ENCODE measurements at places on chromosomes 16 and 17.

DNA sequence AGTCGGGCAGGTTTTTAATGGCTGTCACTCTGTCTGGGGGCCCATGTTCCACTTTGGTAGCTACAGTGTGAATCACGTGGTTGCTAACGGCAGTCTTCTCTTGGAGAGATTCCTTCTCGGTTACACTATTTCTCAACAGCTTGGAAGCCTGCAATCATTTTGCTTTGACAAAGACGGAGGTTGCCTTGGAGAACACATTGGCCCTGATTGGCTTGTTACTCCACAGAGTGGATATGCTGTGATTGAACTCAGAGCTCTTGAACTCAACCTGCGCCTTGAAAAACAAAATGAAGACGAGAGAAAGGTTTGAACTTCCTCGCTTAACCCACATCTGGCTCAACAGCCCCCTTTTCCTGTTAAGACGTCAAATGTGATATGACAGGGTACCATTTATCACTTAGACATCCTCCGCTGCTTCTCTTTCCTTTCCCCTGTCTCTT, 218.9 kb downstream of the MAF start:
- DNase-seq: no peak

DNA sequence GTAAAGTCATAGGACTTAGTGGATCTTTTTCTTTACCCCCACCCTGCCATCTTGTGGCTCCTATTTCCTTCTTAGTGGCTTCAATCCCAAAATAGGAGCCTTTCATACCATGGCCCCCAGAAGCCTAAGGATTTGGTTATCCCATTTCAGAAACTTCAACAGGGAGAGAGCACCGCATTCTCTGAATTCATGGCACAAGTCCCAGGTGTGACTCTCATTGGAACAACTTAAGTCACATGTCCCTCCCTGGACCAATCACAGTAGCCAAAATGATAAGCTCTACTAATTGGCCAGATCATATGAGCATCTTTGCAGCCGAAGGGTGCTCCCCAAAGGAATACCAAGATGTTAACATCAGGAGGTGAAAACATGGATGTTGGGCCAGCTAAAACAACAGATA, 43.2 kb downstream of the AXIN2 start:
- DNase-seq: no peak

DNA sequence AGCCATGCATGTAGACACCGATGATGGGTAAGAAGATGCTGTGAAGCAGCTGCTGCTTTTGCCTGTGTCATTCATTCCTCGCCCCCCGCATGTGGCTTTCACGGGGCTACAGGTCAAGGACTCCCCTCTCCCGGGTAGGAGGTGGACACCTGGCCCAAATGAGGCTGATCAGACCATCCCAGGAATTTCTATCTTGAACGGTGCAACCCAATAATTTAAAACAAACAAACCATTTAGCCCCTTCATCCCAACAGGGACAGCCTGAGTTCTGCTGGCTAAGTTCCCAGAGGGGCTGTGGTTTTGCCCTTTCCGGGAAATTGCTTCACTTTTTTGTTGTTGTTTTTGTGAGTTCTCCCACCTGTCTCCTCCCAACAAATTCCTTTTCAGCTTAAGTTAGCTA, 137.7 kb upstream of the CDH5 start:
- DNase-seq: no peak

DNA sequence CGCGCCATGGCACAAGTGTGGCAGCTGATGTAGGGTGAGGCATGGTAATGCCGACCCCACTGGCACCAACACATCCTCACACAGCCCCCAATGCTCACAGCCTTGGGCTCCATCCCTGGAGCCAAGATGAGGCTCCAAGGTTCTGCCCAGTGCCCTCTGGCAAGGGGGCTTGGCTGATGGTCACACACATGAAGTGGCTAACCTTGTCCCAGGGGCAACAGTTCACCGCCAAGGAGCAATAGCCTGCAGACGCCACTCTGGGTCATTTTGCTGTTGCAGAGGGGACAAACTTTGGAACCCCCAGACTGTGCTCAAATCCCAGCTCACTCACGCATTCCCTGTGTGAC, 26.8 kb downstream of the TNFRSF13B start:
- no peak for DNase-seq

GRCh38 chr17:79627184-79627765, 16.4 kb upstream of the RBFOX3 start:
- peak; percentile 41 for DNase-seq

- no peak for DNase-seq
Measured at GRCh38 chr16:60641067-60641665, 1395.1 kb downstream of the CDH8 start.

DNA sequence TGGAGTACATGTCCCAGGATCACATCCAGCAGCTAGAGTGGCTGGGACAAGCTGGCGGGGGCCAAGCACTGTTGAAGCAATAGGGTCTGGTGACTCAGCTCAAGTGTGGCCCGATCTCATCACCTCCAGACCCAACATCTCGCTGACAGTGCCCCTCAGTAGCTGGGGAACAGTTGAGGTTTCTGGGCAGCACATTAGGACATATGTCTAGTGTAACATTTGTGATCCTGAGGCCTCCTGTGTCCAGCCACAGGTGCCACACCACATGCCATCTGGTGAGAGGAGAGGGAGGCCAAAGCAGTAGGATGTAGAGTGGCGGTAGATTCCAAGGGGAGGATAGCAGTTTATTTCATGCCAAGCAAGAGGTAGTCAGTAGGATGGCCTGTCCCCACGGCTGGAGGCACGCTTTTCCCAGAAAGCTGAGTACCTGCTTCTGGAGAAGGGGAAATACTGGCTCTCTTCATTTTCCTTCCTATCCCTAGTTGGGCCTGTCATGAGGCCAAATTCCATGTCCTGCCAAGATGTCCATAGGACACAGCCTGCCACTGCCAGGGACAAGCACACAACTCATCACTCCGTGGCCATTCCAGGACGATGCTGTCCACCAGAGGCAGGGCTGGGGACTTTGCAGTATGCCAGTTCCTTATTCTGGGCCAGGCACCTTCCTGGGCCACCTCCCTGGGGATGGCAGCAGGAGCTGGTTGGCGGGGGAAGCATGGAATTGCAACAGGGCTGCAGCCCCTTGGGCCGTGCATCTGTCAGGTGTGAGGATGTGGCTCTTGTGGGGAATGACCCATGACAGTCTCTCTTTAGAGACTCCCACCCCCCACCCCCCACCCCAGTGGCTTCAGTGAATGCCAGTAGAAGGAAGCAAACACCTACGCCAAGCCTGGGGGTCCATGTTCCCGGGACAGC, 24.0 kb downstream of the GGA3 start:
- DNase-seq: peak; percentile 22

DNA sequence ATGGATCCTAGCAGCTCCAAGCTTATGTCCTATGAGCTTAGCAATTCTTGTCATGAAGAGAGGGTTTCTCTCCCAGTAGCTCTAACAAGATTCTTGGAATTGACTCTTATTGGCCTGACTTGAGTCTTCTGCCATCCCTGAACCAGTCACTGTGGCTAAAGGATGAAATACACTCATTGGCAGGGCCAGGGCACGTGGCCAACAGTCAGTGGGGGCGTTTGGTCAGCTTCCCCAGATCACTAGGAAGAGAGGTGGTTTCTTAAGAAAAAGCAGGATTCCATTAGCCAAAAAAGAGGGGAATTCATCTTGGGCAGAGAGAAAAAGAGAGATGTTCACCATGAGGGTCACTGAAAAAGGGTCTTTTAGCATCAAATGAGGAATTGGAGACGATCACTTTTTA, 363.2 kb downstream of the SNX29 start:
- DNase-seq: no peak

- peak; percentile 90 for DNase-seq
Measured at GRCh38 chr17:50209472-50210239, 8.2 kb upstream of the COL1A1 start.

DNA sequence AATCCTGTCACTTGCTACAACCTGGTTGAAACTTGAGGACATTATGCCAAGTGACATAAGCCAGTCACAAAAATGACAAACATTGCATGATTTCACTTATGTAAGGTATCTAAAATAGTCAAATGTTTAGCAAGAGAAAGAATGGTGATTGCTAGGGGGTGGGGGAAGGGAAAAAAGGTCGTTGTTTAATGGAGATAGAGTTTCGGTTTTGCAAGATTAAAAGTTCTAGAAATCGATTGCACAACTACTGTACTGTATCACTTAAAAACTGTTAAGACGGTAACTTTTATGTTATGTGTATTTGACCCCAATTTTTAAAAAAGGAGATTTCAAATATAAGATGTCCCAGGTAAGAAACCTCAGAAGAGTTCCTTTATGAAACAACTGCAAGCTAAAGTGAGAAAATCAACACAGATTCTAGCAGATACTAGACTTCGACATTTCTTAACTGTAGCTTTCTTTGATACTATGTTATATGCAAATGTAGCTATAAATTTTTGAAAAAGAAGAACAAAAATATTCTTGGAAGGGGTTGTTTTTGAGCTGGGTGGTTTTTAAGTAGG, 5.9 kb downstream of the MEOX1 start:
- no peak for DNase-seq

- DNase-seq: no peak
Measured at GRCh38 chr17:50805486-50805885, 29.9 kb upstream of the WFIKKN2 start.

GRCh38 chr16:83937922-83938885, 14.8 kb upstream of the OSGIN1 start:
- no peak for DNase-seq

DNA sequence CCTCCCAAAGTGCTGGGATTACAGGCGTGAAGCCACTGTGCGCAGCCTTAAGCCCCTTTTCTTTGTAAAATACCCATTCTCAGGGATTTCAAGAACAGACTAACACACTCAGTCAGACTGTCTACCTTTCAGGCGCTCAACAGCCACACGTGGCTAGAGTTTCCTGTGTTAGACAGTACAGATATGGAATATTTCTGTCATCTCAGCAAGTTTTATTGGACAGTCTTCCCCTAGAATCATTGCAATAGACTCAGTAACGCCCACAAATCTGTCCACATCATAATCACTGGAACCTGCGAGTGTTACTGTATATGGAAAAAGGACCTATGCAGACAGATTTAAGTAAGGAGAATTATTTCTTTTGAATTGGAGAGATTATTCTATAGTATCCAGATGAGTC, 160.5 kb downstream of the RBFOX1 start:
- DNase-seq: no peak

DNA sequence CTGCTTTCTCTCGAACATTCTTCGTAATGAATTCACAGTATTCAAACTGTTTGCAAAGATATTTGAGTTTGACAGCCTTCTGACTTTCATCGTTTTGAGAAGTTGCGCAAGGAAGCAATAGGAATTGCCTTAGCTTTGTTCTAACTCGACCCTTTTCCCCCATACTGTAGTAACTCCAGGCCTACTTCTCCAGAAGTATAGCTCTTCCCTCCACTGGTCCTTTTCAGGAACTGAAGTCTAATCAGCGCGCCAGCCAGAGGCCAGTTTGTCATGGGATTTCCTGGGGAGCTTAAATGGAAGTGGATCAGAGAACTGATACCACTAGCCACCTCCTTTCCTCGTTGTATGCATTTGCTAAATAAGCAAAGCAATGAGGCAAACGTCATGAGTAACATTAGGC, 27.9 kb downstream of the CDR2 start:
- no peak for DNase-seq

- peak; percentile 85 for DNase-seq
Measured at GRCh38 chr17:73820686-73821448, 176.6 kb upstream of the SDK2 start.

- peak; percentile 54 for DNase-seq
Measured at GRCh38 chr16:46947900-46948547, 25.4 kb downstream of the DNAJA2 start.

GRCh38 chr17:66704858-66705520, 129.9 kb upstream of the CACNG5 start:
- no peak for DNase-seq

DNA sequence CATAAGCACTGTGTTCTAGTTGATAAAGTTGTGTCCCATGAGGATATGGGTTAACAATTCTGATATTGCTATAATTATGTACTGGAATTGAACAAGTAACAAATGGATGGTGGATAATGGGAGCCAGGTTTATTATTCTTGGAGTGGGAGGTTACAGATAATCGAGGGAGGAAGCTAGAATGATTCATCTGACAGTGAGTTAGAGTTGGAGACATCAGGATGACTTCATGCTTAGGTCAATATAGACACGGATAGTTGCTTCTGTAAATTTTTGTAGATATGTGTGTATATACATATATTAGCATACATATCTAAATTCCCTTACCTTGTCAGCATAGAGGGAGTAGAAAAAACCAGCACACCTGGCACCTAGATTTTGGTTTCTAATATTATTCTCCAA, 293.4 kb downstream of the SHISA9 start:
- DNase-seq: no peak

DNA sequence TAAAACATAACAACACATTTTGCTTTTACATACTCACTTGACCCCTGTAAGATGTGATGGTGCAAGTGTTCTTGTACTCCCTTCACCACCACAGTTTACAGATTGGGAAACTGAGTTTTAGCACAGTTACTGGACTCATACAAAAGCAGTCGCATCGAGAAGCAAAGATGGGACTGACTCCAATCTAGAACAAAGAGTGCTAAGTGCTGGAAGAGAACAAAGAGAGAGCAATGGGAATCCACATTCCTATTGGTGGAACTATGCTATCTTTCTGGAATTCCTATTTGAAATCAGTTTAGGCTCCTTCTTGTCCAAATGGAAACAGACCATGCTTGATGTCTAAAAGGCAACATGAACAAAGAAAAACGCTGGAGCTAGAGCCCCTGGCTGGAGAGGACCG, 9.1 kb downstream of the TOM1L2 start:
- no peak for DNase-seq

DNA sequence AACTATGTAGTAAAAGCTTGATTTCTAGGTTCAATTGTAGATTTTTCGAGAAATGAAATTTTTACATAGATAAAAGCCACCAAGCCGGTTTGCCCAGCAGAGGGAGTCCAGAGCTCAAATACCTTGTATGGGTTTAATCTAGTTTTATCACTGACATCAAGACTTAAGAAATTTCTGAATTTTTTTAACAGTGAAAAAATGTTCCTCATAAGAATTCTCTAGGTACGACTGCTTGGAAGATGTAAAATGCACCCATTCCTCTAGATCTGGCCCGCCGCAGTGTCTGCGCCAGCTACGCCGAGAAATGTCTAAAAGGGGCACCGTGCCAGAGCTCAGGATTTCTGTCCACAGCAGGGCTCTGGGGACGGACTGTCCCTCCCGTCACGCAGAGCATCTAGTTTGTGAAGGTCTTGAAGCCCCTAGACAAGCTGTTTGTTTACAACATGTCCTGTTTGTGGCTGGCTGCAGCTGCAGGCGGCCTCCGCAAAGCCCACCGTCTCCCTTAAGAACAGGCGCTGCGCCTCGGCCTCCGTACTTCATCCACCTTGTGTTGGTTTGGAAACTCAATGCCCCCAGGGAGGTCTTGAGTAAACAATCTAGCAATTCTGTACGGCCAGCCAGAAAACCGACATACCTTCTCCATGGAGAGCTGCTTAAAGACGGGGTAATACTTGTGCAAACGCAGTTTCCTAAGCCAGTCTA, 24.8 kb downstream of the MAP1LC3B start:
- DNase-seq: no peak
